ENCODE measurements at places on chromosomes 16 and 17.
A peak's percentile ranks its signal among the peaks of the same experiment; 100 is the strongest.

DNA sequence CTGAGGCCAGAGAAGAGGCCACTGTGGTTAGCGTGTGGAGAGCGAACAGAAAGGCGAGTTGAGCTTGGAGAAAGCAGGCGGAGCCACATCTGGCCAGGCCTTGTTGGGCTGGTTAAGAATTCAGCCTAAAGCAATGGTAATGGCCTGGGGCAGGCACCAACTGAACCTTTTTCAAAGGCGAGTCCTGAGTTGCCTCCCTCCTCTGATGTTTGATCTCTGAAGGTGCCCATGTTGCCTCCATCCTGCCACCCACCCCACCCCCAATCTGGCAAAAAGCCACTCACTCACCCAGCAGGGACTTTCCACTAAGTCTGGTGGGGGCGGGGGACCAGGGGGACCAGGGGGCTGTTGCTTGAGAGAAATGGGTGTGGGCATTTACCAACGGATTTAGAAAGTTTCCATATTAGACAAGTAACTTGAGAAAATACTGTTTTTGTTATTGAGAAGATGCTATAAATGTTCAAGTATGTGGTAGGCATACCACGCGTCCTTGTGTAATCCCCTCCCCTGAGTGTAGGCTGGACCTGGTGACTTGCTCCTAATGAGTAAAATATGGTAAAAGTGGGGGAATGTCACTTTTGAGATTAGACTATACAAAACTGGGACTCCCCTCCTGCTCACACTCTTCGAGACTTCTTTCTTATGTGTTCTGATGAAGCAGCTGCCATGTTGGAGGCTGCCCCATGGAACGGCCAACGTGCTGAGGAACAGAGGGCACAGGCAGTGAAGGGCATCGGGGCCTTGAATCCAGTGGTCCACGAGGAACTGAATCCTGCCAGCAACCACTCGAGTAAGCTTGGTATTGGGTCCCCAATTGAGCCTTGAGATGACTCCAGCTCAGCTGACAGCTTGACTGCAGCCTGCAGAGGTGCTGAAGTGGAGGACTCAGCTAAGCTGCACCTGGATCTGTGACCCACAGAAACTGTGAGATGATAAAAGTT is 29.9 kb upstream of the TNS4 start:
- DNase-seq = no peak

DNA sequence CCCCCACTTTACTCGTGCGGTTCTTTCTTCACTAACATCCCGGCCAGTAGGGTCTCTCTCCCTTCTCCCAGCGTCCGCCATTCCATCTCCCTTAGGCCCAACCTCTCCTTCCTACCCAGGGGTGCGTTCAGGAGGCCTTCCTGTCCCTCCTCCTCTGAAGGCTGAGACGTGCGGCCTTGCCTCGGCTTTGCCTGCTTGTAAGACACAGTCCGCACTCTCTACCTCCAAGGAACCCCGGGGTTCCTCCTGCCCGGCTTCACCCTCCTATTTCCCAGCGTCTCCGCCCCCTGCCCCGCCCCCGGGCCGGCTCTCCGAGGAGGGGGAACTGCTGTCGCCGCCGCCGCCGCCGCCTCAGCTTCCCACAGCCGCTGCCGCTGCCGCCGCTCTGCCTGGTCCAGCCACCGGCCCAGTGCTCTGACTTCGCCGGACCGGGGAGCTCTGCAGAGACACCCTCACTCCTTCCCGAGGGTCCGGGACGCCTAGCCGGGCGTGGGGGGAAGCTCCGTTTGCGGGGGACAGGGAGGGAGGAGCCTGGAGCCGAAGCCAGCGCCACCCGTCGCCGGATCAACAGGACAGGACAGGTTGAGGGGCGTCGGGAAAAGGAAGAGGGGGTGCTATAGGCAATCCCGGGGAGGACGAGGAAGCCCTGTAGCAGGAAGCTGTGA is 1.2 kb upstream of the FGF11 start:
- DNase-seq = peak; percentile 54

GRCh38 chr16:49051576-49051975 is 230.1 kb downstream of the CBLN1 start:
- no peak for DNase-seq

- DNase-seq = no peak
Measured at GRCh38 chr17:8468127-8468526, 32.4 kb downstream of the NDEL1 start.

- DNase-seq = no peak
Measured at GRCh38 chr16:23406546-23407240, 46.3 kb downstream of the COG7 start.

- DNase-seq = no peak
Measured at GRCh38 chr16:88468275-88469129, 15.4 kb downstream of the ZFPM1 start.

DNA sequence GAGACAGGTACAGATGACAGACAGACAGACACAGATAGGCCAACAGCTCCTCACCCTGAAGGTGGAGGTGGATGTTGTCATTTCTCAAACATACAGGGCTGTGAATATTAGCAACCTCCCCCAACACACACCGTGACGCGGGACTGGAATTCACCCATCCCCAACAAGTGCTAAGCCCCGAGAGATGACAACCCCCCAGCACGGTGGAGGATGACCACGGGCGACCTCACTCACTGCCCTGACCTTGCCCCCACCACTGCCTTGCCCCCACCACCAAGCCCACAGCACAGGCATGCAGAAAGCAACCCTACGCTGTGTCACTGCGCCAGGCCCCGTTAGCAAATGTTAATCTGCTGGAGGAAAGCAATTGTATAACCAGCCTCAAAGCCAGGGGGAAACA is 4.9 kb upstream of the KRT17 start:
- no peak for DNase-seq

DNA sequence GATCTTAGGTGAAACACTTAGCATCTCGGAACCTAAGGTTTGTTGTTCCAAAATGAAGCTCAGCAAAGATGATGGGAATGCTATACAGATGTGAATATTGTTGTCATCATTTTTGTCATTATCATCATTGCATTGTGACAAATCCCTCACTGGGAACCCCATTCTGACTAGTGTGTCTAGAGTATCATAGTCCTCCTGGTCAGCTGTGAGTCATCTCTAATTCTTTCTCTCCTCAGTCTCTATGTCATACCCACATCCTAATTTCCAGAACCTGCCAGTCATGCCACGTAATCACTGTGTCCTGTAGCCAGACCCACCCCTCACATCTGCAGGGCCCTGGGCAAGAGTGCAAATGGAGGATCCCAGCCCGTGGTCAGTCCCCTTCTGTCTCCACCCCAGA is 60.5 kb upstream of the CLEC3A start:
- no peak for DNase-seq

- no peak for DNase-seq
Measured at GRCh38 chr17:12536472-12536871, 129.2 kb upstream of the MYOCD start.

DNA sequence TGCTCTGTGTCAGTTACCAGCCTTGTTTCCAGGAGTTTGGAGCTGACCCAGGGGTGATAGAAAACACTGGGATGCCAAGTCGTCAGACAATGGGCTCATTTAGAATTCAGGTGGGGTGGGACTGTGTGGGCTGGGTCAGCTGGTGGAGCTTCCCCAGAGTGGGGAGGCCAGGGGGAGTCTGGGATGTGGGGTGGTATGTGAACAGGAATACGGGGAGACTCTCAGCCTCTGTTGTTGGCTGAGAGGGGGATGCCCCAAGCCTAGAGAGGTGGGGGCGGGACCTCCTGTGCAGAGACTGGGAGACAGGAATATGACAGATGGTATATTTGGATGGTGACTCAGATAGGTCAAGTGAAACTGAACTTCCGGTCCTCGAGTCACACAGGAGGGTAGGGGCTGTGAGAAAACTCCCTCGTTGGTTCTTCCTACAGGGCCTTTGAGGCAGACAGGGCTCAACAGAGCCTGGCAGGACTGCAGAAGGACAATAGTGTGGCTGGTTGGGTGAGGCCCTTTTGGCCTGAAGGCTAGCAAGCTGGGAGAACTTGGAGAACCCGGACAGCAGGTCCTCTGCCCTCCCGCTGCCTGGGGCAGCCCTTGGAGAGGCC is 23.7 kb downstream of the CDH1 start:
- peak; percentile 38 for DNase-seq

- DNase-seq = no peak
Measured at GRCh38 chr16:86884390-86884650, 306.0 kb downstream of the FOXL1 start.

GRCh38 chr17:75271955-75272847 is 1.2 kb upstream of the MIF4GD start:
- DNase-seq = no peak

DNA sequence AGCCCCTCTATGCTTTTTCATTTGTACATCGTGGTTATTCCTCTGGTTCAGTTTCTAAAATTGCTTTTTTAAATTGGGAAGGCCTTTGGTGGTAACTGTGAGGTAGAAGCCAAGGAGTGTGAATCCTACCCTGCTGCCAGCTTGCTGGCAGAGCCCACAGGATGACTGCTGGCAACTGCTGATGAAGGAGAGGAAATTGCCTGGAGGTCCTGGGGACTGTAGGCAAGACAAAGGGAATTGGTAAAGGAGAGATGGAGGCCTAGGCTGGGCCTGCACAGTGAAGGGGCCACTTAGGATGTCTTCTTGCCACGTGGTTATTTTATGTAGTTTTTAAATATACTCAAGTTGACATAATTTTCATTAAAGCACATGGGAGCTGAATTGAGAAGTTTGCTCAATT is 15.8 kb downstream of the C17orf58 start:
- DNase-seq = no peak

- no peak for DNase-seq
Measured at GRCh38 chr16:51952500-51952899, 594.4 kb downstream of the TOX3 start.

GRCh38 chr17:58870747-58871146 is 115.1 kb downstream of the PPM1E start:
- no peak for DNase-seq

DNA sequence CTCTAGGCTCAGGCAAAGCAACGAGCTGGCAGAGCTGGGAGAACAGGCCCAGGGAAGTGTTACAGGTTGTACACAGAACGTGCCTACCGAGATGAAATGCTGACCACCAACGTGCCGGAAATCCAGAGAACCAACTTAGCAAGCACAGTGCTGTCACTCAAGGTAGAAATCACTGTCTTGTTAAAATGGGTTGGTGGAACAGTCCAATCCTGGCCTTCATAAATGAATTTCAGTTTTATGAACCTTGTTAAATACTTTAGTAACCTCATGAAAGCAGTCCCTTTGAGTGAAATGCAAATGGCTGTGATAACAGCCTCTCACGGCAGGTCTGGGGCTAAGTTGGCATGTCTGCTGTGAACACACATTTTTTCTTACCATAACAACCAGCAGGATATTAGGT is 29.0 kb downstream of the ETV4 start:
- no peak for DNase-seq

DNA sequence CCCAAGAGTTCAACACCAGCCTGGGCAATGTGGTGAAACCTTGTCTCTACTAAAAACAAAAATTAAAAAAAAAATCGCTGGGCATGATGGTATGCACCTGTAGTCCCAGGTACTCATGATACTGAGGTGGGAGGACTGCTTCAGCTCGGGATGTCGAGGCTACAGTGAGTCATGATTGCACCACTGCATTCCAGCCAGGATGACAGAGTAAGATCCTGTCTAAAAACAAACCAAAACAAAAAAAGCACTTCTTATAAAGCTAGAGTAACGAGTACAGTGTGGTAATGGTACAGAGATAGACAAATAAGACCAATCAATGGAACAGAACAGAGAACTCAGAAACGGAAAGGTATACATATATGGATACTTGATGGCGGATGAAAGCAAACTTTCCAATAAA is 4.4 kb downstream of the NSMCE1 start:
- DNase-seq = no peak

GRCh38 chr17:78748730-78749317 is 33.2 kb downstream of the CYTH1 start:
- DNase-seq = no peak

- no peak for DNase-seq
Measured at GRCh38 chr17:68640242-68640989, 39.2 kb upstream of the FAM20A start.

DNA sequence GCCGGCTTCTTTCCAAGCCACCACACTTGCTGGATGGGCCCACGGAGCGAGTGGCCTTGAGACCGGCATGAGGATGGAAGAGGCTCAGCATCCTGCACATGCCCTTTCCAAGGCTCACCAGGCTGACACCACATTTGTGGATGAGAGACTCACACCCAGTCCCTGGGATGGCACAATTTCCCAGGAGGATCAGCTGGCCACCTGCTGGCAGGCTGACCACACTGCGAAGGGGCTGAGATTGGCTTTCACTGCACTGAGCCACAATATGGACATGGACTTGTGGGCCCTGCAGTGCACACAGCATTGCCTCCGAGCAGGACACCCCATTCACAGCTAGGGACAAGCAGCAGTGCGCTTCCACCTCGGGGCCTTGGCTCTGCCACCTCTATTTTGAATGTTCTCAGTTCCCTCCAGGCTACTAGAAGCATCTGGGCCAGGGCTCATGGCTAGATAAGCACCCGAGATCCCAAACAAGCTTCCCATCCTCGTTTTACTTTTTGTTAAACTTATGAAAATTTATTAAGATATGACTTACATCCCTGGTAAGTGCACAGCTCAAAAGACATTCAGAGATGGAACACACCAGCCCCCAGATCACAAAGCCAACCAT is 25.3 kb upstream of the KSR1 start:
- peak; percentile 25 for DNase-seq

DNA sequence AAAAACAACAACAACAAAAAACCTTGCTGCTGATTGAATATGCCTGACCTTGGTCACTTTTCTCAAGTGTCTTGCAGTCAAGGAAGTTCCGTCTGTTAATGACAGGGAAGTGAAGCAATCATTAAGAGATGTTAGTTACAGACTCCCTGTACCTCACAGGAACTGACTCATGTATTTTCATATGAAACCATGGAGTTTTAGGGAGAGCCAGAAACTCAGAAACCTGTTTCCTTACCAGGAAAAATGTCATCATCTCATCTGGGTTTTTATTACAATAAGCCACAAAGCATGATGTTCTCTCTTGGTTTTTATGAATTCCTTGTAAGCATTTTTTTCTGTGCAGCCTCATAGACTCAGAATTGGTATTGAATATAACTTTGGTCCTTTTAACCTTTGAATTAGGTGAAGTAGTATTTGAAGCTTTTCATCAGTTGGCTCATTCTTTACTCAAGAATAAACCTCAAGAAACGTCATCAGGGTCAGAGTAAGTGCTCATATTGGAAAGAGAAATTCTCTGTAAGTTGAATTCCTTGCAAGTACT is 10.3 kb downstream of the LYRM1 start:
- no peak for DNase-seq

- DNase-seq = peak; percentile 74
Measured at GRCh38 chr16:70685938-70686375, at the start of gene MTSS2. TSS of gene MTSS2 (minus strand) at chr16:70686053. CDS start at chr16:70685791, 262 bp downstream.

GRCh38 chr17:29107933-29108822 is 65.2 kb downstream of the PIPOX start:
- DNase-seq = no peak

DNA sequence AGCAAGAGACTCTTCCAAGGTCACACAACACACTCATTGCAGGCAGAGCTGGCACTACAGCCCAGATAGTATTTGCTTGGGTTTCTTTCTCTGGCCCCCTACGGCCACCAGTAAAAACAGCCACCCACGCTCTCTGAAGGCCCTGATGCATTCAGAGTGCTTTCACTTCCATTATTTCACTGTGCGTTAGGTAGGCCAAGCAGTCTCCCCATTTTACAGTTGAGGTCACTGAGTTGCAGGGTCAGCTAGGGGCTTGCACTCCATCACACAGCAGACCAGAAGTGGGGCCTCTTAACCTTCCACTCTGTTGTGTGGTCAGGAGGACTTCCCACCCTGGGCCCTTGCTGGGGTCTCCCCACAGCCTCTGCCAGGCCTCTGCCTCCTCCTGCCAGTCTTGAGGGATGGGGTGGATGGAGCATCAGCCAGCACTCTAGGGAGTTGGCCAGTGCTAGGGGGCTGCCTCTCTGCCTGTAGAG is 2.5 kb downstream of the TBX21 start:
- no peak for DNase-seq

GRCh38 chr17:67248291-67248690 is 3.3 kb upstream of the HELZ start:
- DNase-seq = no peak
